ENCODE measurements at places on chromosomes 3 and 15.
A peak's percentile ranks its signal among the peaks of the same experiment; 100 is the strongest.

DNA sequence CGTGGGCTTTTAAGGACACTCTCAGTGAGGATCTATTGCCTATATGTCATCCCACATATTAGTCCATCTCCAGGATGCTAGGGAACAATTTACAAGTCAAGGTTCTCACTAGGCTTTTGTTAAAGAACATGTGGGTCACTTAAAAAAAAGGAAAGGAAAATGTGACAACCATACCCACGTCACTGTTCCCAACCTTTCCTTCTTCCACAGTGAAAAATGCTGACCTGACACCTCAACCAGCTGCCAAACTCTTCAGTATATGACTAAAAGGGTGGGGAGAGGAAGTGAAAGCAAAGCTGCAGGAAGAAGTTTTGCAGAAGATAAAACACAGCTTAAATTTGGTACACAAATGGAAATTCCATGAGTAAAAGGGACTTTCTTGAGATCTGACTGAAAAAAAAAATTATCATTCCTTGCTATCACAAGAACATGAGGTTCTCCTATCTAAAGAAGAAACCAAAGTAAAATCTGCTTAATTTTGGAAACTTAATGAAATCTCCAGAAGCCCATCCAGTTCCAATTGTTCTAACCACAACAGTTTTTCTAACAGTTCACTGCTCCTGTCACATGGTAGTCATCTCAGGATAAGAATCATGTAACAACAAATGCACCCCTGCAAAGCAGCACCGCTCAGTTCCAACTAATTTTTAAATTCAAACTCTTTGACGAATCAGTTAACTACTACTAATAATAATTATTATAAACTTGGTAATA lies 117.0 kb upstream of the TSPAN3 start:
- peak; percentile 14 for DNase-seq

- DNase-seq = peak; percentile 74
These were observed 7.1 kb downstream of the ALG3 start for GRCh38 chr3:184241447-184242296.

DNA sequence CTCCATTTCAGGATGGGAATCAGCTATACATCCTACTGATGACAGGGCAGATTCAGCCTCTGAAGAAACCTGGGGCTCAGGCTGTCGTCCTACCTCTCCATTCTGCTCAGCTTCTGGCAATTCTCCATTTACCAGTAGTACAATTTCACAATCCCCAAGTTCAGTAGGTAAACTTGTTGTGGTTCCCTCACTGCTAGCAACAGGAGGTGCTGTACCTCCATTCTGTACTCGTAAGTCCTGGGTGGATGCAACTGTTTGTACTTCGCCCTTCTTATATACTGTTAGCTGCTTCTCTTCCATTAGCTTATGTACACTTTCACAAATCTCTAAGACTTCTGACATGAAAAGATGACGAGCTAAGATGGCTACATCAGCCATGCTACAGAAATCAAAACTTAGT lies 11.6 kb downstream of the ZBTB11 start:
- DNase-seq = no peak

- no peak for DNase-seq
These were observed 78.3 kb upstream of the SEMA6D start for GRCh38 chr15:47639042-47639441.

GRCh38 chr15:78082106-78082742 lies 4.7 kb upstream of the TBC1D2B start:
- no peak for DNase-seq

DNA sequence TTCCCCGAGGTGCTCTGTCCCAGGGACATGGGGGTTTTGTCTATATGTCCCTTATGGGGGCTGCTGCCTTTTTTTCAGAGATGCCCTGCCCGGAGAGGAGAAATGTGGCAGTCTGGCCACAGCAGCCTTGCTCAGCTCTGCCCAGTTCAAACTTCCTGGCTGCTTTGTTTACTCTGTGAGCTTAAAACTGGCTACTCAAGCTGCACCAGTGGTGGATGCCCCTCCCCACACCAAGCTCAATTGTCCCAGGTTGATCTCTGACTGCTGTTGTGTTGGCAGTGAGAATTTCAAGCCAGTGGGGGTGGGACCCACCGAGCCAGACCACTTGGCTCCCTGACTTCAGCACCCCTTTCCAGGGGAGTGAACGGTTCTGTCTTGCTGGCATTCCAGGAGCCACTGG lies 188.9 kb downstream of the STXBP5L start:
- no peak for DNase-seq

DNA sequence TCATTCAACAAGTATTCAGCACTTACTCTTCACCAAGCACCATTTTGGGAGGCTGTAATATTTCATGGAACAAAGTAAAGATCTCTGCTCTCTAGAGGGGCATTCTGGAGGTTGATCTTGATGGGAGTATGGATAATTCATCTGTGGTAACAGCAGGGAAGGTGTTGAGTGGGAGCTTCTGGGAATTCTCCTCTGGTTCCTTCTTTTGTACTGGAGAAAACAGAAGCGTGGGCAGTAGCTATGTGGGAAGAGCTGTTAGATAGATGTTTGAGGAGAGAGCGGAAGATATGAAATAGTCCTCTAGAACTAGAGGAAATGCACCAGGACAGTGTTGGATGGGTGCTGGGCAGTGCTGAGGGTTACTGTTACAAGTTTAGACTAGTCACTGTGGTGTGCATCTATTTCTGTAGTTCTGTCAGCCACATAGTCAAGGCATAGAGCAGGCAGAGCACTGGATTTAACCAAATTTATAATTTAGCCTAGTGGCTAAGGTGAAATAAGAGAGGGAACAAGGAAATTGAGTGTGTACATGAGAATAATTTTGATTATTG lies 9.6 kb downstream of the NMD3 start:
- DNase-seq = no peak

DNA sequence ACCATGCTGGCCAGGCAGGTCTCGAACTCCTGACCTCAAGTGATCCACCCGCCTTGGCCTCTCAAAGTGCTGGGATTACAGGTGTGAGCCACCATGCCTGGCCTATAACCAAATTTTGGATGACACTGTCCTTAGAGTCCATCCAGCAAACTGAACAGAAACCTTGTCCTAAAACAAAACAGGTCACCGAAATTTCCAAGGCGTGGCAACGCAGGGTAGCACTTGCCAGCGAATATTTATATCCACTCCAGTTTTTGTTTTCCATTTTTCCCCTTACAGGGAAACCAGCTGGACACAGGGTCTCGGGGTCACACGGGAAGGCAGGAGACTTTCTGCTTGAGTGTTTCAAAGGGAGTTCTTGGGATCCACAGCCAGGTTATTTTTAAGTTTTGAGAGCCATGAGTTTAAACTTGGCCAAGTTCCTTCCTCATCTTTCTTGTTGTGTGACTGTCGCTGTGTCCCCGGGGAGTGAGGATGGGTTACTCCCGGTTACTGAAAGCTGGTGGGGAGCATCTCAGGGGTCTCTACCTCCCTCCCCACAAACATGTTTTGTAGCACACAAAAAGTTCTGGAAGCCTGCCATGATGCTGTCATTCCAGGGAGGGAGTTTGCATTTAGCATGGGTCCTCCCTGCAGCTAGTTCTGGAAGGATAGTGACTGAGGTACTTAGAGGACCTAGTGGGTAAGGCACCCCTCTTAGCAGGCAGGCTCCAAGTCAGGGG lies 12.6 kb downstream of the LIMD1 start:
- no peak for DNase-seq

- no peak for DNase-seq
These were observed 112.1 kb upstream of the MB21D2 start for GRCh38 chr3:193029800-193030199.

- DNase-seq = no peak
These were observed 13.2 kb upstream of the STAB1 start for GRCh38 chr3:52481819-52482521.

DNA sequence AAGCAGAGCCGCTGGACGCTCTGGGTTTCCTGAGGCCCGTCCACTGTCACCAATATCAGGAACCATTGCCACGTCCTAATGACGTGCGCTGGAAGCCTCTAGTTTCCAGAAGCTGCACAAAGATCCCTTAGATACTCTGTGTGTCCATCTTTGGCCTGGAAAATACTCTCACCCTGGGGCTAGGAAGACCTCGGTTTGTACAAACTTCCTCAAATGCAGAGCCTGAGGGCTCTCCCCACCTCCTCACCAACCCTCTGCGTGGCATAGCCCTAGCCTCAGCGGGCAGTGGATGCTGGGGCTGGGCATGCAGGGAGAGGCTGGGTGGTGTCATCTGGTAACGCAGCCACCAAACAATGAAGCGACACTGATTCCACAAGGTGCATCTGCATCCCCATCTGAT lies 3.3 kb downstream of the RHO start:
- no peak for DNase-seq

DNA sequence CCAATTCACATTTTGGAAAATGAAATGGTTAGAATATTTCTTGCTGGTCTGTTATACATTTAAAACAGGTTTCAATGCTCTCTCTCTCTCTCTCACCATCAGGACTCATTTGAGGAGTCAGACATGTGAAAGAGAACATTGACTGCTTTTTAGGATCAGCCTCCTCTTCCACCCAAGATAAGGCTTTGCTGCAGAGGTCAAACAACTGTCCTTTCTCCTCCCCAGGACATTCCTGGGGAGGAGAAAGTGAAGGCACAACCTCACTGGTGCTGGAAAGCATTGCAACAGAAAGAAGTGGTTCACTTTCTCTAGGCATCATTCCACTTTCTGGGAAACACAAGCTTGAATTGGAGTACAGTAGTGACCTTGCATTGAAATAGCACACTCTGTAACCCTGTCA lies 409.1 kb upstream of the NR2F2 start:
- no peak for DNase-seq

GRCh38 chr15:89406218-89406939 lies 71.8 kb upstream of the POLG start:
- no peak for DNase-seq

GRCh38 chr3:41872157-41872556 lies 89.7 kb downstream of the ULK4 start:
- no peak for DNase-seq

GRCh38 chr15:68500363-68501258 lies 68.6 kb upstream of the ITGA11 start:
- DNase-seq = no peak

GRCh38 chr15:62288361-62289017 lies 123.4 kb upstream of the C2CD4B start:
- DNase-seq = no peak

GRCh38 chr3:45564172-45564571 lies 30.4 kb upstream of the LIMD1 start:
- peak; percentile 42 for DNase-seq

GRCh38 chr3:80769683-80770082 lies 991.8 kb downstream of the GBE1 start:
- DNase-seq = no peak

DNA sequence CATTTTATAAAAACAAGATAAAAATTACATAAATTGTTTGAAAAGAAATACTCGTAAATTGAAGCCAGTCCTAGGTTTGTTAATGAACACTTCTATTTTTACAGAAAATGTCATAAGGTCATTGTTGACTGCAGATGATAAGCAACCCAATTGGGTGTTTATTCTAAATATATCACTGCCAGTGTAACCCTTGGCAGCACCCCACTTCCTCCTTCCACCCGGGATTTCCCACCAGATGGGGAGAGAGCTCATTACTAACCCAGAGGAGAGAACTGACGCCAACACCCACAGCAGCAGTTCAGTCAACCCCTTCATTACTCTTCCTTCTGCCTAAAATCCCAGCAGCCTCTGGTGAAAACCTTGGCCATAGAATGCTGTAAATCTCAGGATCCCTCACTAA lies 307.6 kb downstream of the GAP43 start:
- peak; percentile 8 for DNase-seq

Measured in GM13977 (cell line).